ENCODE measurements at places on chromosomes 3 and 15.

DNA sequence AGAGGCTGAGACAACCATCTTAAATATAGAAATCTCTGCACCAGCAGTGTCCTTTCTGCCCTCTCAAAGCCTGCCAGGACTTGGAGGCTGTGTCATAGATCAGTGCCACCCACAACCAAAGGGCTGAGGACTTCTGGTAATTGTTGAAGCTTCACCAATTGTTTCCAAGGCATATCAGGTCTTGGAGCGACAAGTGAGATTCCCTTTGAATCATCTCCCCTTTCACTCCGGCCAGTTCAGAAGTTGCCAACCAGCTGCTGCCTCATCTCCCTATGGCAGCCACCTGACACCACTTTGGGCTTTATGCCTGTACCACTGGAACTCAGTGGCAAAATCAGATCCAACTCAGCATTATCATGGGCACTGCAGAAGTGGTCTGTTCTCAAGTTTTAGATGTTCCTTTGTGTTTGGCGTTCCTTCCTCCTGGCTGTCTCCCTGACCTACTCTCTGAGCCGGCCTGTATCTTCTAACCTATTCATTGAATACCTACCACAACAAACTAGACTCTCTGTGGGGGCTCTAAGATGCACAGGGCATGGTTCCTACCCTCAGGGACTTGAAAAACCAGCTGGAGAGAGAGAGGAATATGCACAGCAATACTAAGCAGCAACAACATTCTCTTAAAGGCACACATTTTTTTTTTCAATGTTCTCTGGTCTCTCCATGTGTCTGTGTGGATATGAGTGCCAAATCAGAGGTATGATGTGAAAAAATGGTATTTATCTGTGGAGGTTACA lies 90.8 kb upstream of the PFN2 start:
- peak; percentile 67 for DNase-seq

- DNase-seq = no peak
Observed at GRCh38 chr3:60142009-60142408, 1092.2 kb upstream of the CFAP20DC start.

GRCh38 chr3:177590826-177591225 lies 393.5 kb upstream of the TBL1XR1 start:
- DNase-seq = no peak

- DNase-seq = no peak
Observed at GRCh38 chr3:112101916-112102315, 15.7 kb downstream of the C3orf52 start.

- DNase-seq = no peak
Observed at GRCh38 chr3:73623346-73623745, 1.4 kb downstream of the PDZRN3 start.
